Stimulated activated CD8-positive, alpha-beta memory T cell treated with anti-CD3 and anti-CD28 coated beads, Interleukin-7, amount 100 ng/mL, for 24 hours (primary cell): ENCODE measurements at places on chromosomes 6 and 20.

- no peak for DNase-seq
These were observed 76.6 kb downstream of the ANKEF1 start for GRCh38 chr20:10111139-10111958.

DNA sequence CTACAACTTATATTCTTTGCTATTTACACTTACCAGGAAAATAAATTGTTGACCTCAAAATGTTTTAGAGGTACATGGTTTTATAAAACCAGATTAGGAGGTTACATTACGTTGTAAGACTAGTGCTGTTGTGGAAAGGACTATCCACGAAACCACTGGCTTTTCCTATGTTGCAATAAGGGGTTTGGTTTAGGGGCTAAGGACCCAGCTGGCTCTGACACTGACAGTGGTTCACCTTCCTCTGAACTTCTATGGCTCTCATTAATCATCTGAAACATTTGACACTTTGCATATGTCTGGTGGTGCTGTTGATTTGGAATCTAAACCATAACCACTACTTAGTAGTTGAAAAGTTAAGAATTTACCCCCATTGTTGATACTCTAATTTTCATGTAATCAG is 186.7 kb downstream of the NKAIN2 start:
- DNase-seq, result no peak

DNA sequence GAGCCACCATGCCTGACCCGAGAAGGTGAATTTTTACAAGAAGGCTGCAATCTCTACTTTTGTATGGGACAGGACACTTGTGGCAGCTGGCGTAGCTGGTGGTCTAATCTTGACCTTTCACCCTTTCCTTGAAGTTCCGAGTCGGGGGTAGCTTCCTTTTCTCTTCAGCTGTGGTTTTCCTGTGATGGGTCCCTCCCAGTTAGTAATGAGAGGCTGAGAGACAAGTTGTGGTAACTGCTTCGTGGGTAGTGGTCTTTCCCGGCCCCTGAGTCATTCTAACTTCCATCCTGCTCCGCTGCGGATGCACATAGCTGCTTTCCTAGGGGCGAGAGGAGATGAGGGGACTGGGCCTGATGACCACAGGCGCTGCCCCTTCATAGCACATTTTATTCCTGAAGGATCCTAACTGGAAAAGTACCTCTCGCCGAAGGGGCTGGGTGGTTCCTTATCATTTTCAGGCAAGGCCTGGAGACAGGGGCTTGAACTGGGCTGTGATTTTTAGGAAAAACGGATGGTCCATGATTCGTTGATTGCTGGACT is 3.1 kb downstream of the SYNJ2 start:
- DNase-seq, result no peak

- DNase-seq, result no peak
These were observed 117.0 kb upstream of the PRL start for GRCh38 chr6:22413681-22414311.

DNA sequence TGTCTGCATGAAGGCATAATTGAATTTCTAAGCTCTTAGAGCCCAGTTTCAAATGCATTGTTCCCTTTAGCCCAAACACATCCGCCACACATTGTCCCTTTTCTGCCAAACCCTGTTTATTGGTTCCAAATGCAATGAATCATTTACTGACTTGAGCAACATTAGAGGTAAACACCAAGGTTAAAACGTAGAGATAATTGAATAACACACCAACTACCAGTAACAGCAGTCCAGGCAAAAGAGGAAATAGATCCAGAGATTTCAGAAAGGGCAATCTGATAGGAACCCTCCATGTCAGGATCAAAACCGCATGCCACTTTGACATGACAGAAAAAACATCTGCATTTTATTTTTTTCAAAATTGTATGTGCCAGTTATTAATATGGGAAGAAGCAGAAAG is 114.8 kb downstream of the PKHD1 start:
- DNase-seq, result no peak

DNA sequence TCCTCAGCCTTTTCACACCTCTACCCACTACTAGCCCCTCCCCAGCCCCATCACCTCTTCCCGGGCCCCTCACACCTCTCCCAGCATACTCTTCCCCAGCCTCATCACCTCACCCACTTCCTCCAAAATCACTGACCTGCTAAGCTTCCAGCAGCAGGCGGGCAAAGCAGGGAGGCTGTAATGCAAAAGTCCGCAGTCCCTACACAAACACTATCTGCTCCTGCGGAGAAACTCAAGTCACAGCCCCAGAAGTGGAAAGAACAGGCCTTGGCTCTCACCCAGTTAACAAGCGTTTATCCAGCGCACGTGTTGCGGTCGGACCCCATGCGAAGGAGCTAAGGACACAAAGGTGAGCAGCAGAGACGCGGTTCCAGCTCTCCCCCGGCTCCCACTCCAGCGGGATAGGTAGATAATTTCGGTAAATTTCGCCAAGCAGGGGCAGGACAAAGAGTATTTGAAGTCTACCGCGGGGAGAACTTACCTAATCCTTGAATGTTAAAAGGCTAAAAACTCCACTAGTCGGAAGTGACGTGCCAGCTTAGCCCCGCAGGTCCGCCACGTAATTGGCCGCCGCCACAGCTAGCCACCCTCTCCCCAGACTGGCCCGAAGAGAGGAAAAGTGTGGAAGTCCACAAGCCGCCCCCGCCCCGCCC is 728 bp upstream of the TRIM39 start:
- DNase-seq, result peak; percentile 35

DNA sequence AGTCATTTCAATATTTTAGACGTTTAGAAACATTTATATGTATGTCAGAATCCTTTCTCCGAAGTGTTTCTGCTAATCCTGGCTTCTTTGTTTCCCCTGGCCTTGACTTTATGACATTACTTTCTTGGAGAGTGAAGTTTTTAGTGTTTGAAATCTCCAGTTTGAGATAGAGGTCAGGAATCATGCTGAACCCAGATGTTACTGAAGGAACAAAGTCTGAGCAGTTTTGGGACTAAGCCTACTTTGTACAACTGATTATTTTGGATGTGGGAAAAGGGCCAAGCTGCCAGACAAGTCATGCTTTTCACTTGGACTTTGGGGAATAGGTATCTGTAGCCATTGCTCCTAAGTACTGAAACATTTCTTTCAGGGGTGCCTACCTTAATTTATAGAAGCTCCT is 2.3 kb downstream of the RNF144B start:
- no peak for DNase-seq

DNA sequence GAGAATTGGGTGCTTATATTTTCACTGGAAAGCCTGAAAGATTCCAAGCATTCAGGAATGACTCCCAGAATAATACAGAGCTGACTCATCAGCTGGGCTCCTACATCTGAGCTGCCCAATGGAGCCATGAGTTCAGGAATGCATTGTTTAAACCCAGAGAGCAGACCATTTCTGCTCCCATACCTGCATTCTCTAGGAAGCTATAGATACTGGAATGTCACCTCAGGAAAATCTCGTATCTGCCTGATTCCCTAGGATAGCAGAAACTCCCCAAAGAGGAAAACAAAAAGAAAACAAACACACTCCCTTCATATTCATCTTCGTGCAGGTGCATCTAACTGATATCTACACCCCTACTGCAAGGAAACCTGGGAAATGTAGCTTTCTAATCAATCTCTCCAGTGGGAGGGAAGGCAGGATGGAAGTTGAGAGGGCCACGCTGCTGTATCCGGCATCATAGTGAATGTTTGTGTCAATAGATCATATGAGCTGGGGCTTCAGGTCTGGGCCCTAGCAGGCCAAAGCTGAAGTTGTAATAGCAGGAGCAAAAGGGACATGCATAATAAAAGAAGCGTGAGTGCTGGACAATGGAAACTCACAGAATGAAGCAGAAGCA is 8.2 kb upstream of the SLC2A12 start:
- DNase-seq, result no peak

GRCh38 chr6:130598021-130598989 is 228.9 kb upstream of the SMLR1 start:
- no peak for DNase-seq

DNA sequence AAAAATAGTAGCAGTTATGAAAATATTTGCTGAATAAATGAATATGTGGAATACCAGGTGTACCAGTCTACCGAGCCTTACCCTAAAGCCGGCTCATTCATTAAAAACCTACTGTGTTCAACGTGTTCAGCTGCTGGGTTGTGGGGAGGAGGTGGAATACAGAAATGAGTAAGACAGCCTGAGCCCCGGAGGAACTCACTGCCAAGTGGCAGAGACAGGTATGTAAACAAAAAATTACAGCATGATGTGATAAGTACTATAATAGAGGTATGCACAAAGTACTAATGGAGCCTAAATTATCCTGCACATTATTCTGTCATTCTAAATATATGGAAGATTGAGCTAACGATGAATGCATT is 6.8 kb upstream of the ADTRP start:
- DNase-seq, result no peak

DNA sequence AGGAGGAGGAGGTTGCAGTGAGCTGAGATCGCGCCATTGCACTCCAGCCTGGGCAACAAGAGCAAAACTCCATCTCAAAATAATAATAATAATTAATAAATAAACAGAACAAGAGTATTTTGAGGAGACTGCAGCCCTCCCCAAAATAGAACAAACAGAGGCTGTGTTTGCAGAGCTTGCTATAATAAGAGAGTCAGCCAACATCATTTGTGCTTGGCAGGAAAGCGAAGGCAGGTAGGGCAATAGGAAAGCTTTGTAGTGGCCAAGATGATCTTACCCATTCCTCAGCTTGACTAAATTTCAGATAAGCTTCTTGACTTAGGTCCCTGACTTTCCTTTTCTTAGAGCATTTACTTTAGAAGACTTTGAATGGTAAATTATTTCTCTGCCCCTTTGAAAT is 6.7 kb downstream of the C6orf141 start:
- no peak for DNase-seq

DNA sequence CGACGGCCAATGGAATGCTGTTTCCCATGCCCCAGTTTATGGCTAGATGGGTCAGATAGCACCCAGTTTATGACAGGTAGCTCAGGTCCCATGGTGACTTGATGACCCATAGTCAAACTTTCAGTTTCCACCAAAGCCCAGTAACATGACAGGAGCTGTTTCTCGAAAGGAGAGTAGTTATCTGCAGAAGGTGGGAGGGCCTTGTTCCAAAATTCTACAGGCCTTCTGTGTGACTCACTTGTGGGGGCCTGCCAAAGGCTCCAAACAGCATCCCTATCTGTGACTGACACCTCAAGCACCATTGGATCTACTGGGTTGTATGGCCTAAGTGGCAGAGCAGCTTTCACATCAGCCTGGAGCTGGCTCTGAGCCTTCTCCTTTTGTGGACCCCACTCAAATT is 379.7 kb upstream of the MANEA start:
- no peak for DNase-seq

GRCh38 chr6:125486881-125487280 is 185.1 kb upstream of the HDDC2 start:
- no peak for DNase-seq

DNA sequence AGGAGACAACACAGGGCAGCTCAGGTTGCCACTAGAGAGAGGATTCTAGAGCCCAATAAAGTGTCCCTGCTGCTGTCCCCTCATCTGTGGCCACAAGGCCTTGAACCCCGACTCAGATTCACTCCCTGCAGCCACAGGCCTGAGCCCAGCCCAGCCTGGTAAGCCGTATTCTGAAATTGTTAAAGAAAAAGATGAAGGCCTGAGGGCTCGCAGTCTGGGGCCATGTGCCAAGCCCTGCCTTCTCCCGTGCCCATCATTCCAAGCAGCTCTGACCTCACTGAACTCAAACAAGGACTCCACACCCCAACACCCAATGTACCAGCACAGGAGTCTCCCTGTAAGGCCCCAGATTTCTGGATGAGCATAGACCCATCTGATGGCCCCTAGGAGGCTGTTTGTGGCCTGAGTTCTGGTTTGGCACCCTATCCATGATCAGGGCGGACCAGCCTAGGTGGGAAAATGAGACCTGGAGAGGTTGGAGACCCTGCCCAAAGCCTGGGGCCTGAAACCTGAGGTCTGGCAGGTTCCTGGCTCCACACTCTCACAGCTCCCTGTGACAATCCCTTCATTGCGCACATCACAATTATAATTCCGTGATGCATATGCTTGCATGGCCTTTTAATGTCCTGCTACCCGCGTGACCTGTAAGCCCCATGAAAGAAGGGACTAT is 62.0 kb upstream of the TOP1 start:
- no peak for DNase-seq

DNA sequence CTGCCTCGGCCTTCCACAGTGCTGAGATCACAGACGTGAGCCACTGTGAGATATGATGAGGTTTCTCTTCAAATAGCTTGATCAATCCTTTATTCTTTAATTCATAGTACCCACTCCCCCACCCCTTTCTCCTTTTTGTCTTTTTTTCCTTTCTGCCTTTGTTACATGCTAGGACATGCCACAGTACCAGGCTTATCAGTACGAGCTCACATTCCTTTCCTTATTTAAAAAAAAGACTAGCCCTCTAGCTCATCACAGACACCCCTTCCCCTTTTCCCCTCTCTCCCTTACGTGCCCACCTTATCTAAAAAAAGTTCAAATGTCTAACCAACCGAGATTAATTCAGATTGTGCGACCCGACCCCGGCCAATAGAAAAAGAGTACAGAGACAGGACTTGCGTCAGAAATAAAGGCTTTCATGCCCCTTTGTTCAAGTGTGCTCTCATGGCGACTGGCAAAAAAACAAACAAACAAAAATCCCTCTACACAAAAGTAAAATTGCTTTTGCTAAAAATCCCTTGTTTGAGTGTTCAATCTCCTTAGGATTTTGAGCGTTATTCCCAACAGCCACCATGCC is 49.2 kb downstream of the MRAP2 start:
- no peak for DNase-seq

DNA sequence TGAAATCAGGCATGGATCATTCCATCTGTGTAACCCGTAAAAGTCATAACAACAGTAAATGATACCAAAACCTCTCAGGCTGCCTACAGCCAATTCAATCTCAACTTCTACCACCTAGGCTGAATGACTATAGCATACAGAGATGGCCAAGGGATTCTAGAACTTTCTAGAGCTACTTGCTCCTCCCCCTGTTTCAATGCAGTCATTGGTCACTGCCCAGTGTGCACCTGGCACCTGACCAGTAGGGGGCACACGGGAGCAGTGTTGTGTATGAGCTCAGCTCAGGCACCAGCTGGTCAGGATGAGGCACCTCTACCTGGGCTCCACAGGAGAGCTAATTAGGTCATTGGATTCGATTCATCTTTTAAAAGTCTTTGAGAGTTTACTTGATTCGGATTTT is 86.2 kb downstream of the PLEKHG1 start:
- peak; percentile 2 for DNase-seq

GRCh38 chr6:102686461-102686860 is 1293.0 kb downstream of the GRIK2 start:
- no peak for DNase-seq

- DNase-seq, result no peak
These were observed 13.4 kb upstream of the FOXC1 start for GRCh38 chr6:1596088-1596852.

GRCh38 chr20:60192326-60192725 is 234.1 kb downstream of the CDH26 start:
- no peak for DNase-seq
